ENCODE measurements at places on chromosomes 5 and 9.
A peak's percentile ranks its signal among the peaks of the same experiment; 100 is the strongest.

- no peak for DNase-seq
Observed at GRCh38 chr9:122349201-122349600, 21.6 kb upstream of the PTGS1 start.

DNA sequence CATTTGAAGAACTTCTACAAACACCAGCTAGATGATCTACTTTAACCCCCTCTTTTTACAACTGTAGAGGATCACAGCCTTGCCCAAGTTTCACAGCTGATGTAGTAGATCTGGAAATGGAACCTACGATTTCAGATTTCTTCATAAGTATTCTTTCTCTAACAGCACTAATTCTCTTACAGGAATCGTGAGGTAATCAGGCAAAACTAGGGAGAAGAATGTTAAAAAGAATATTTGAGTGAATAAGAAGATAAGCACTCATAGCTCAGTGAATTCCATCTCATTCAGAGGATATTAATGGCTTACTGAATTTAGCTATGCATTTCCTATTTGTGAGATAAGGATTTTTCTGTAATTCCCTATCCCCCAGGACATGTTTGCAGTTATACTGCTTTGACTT, 42.1 kb downstream of the NADK2 start:
- no peak for DNase-seq

DNA sequence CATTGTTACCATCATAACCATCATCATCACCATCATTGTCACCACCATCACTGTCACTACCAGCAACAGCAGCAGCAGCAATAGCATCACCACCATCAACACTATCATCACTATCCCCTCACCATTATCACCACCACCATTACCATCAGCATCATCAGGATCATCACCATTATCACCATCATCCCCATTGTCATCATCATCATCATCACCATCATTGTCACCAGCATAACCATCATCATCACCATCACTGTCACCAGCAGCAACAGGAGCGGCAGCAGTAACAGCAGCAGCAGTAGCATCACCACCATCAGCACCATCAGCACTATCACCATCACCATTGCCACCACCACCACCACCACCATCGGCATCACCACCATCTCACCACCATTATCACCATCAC, 48.4 kb downstream of the S1PR3 start:
- DNase-seq: no peak

GRCh38 chr5:145978708-145979107, 42.3 kb downstream of the SH3RF2 start:
- DNase-seq: no peak

DNA sequence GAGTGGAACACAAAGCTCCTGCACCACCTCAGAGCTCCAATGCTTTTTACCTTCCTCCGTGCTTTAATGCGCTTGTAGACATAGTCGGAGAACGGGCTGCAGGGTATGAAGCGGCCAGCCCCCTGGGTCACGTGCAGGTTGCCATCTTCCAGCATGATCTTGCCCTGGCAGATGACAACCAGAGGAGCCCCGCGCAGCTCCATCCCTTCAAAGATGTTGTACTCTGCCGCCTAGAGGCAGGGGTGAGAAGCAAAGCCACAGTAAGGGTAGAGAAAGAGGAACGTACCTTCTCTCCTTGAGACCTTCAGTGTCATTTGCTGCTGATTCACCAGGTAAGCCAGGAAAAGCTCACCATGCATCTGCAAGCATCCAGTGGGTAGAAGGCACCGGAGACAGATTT, 112.3 kb downstream of the DPYSL3 start:
- DNase-seq: no peak

DNA sequence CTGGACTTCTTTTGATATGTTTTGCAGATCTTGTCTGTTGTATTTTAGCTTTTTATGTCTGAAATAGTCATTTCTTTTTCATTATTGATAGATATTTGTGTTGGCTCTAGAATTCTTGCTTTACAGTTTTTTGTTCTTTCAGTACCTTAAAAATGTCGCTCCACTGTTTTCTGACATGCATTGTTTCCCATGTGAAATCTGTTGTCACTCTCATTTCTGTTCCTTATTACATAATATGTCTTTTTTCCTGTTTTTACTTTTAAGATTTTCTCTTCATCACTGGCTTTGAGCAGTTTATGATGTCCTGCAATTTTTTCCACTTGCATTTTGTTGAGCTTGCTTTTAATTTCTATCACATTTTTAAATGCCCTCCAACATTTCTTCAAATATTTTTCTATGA, 270.4 kb upstream of the TARS1 start:
- no peak for DNase-seq

DNA sequence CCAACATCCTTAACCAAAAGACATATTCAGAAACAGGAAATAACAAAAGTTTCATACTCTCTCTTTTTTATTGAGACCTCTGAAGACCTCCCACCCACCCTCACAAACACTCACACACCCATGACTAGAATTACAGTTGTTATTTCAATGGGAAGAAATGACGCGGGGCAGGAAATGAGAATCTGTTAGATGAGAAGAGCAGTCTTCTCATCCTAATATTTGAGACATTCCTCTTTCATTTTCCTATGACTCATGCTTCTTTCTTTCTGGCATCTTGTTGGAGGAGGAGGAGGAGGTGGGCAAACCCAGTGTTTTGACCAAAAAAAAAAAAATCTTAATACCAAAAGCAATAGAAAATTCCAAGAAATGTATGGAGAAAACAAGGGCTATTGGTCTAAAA, 179.5 kb upstream of the TARS1 start:
- no peak for DNase-seq

GRCh38 chr5:158389786-158390185, 530.8 kb upstream of the CLINT1 start:
- DNase-seq: no peak

DNA sequence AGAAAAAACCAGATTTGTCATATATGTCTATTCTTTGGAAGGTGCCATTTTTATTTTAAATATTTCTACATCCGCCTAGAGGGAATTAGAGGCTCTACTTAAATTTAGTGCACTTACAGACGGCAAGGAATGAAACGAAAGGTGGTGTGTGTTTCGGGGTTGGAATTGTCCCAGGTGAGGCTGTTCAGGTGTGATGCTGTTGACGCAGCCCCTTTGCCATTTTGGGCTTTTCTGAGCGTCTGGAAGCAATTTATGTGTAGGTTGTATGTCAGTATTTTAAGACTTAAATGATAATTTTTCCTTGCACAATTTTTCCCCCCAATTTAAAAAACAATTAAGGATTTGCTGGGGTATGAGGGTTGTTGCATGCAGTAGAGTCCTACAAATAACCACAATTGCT, 2.0 kb downstream of the TENT4A start:
- no peak for DNase-seq

GRCh38 chr5:81080809-81081460, 120.8 kb downstream of the RASGRF2 start:
- DNase-seq: no peak

- no peak for DNase-seq
Observed at GRCh38 chr5:174794931-174795672, 70.7 kb downstream of the MSX2 start.

DNA sequence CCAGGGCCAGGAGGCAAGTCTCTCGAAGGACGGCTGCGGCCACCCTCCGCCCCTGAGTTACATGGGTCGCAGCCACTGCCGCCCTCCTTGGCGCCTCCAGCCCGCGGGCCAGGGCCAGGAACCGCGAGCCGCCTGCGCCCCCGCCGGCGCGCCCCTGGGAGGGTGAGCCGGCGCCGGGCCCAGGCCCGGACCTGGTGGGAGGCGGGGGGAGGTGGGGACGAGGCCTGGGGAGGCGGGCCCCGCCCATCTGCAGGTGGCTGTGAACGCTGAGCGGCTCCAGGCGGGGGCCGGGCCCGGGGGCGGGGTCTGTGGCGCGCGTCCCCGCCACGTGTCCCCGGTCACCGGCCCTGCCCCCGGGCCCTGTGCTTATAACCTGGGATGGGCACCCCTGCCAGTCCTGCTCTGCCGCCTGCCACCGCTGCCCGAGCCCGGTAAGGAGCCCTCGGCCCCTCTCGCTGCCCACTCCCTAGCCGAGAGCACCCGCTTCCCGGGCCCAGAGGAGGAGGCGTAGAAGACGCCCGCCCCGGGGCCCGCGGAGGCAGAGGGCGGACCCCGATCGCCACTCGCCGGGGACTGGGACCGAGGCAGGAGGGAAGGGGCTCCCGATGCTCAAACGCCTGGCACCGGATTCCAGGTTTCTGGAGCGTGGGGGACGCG, at the start of gene ASS1:
ASS1 (plus strand) TSS at position 397 of the 657 bp plus-strand sequence. CDS start 7,268 bp downstream, outside the sequence.
- peak; percentile 45 for DNase-seq

- DNase-seq: no peak
Observed at GRCh38 chr5:82847562-82847961, 229.6 kb downstream of the TMEM167A start.

DNA sequence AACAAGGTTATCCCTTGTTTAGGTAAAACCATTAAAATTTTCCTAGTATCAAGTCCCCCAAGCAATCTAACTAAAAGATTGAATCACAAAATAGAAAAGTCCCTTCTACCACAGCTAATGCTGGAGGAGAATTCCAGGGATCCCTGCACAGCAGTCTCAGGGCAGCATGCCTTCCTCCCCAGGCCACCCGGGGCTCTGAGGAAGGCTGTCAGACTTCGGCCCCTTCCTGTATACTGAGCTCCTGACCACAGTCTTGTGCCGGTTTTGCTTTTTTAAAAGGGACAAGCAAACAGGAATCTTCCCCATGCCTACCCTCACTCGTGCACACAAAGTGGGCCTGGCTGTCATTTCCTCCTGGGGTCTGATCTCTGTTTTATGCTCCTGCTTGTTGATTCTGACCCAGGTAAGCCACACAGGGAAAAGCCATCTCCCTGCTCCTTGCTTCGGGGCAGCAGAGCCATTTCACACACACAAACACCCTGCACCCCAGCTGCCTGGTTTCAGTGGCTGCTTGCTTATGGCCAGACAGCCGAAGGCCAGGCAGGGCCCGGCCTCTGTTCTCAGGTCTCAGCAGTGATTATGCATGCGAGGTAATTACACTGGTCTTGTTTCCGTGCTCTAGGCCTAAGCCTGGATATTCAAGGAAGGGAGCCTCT, 211.9 kb downstream of the NXNL2 start:
- no peak for DNase-seq

DNA sequence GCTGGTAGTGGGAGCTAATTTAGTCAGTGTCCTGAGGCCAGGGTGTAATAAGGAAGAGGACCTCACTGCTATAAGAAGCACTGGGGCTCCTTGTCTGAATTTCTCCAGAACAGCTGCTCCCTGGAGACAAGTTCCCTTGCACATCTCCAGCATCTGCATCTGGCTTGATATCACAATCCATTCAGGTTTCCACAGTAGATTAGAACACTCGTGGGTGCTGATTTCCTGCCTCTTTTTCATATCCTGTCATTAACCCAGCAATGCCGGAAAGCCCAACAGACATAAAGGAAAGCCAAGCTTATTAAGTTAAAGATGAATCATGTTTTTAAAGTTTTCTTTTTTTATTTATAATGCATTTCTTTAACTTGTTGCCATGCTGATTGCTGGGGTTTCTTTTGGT, 232.3 kb upstream of the WWC1 start:
- no peak for DNase-seq
